ENCODE measurements at places on chromosomes 13 and 19. TPM values are rescaled to one million over a fixed set of nuclear protein-coding genes. Genes with fewer than 3 reads are reported as not detected.

Gene GJB2
- total RNA-seq, result 1.1 TPM

Gene ZNF285
- total RNA-seq, result 2.4 TPM

Gene SLC8A2
- 0.17 TPM for total RNA-seq

Gene LGALS14
- total RNA-seq, result not detected

Gene PRX
- total RNA-seq, result 1.4 TPM

Gene UBE2M
- 151 TPM for total RNA-seq

Gene ZNF492
- total RNA-seq, result not detected

Gene TINCR
- 3.4 TPM for total RNA-seq

Gene NAT14
- total RNA-seq, result 38.9 TPM

Gene KIR3DL2
- not detected for total RNA-seq

Gene SLC1A6
- total RNA-seq, result not detected

Gene RXFP2
- total RNA-seq, result not detected

Measured in A549 treated with DMSO at 1 μM for 4 hours (cell line).